ENCODE measurements at places on chromosomes 3 and 15.

DNA sequence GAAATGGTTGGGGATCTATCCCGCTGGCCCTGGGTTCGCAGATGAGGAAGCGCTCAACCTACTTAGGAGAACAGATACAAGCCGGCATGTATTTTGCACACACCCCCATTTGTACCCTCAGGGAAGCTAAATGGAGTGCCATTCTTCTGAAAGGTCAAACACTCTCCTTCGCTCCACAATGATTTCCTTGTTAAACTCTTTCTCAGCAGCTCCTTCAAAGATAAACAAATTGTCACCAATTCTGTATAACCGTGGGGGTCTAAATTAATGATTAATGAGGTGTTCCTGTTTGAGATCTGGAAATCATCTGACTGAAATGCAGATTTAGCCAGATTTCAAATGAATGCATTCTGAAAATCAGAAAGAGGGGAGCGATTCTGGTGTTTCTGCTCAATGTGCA lies 124.0 kb downstream of the MEGF11 start:
- DNase-seq = no peak

- no peak for DNase-seq
Measured at GRCh38 chr3:194487289-194488054, 670 bp upstream of the ATP13A3 start.

DNA sequence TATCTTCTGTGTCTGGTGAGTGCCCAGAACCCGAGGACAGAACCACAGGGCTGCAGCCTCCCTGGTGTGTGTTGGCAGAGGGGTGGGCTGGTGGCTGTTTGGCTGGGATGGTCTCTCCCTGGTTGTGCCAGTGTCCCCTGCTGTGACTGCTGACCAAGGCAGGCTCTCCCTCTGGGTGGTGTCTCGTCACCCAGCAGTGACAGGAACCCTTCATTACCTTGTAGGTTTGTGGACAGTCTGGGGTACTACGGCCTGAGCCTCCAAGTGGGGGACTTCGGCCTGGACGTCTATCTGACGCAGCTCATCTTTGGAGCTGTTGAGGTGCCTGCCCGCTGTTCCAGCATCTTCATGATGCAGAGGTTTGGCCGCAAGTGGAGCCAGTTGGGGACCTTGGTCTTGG lies 6.4 kb upstream of the SLC22A14 start:
- DNase-seq = no peak

GRCh38 chr3:63324621-63325020 lies 46.5 kb downstream of the SYNPR start:
- DNase-seq = no peak

GRCh38 chr3:78003090-78003489 lies 963.2 kb downstream of the ROBO2 start:
- no peak for DNase-seq

- DNase-seq = no peak
Measured at GRCh38 chr3:172698631-172699030, 12.2 kb downstream of the NCEH1 start.

DNA sequence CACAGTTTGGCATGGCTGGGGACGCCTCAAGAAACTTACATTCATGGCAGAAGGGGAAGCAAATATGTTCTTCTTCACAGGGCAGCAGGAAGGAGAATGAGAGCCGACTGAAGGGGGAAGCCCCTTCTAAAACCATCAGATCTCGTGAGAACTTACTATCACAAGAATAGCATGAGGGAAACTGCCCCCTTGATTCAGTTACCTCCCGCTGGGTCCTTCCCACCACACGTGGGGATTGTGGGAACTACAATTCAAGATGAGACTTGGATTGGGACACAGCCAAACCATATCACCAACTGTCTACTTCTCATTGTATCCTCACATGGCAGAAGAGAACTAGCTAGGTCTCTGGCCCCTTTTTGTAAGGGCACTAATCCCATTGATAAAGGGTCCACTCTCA lies 30.5 kb downstream of the CCDC32 start:
- no peak for DNase-seq

Data from T-helper 2 cell (primary cell).